ENCODE measurements at places on chromosomes 6 and 20.

DNA sequence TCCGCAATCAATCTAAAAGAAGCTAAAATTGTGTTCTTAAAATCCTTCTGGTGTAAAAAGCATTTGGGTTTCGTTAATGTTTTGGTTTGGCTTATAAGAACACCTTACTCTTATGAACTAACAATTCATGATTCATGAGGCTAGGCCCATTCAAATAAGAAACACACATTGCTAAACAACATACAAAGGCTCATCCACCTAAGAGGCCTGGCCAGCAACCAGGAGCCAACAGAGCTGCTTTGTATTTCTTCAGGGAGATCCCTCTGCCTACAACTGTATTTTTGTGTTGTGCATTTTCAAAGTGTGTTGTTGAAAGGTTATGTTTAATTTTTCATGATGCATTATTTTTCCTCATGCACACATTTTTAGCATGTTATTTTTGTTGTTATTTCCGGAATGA, 98.6 kb downstream of the PTPRK start:
- no peak for DNase-seq

GRCh38 chr6:104639668-104640067, 220.1 kb downstream of the HACE1 start:
- DNase-seq = no peak

GRCh38 chr6:35368038-35368887, 25.9 kb downstream of the PPARD start:
- no peak for DNase-seq

GRCh38 chr6:137921823-137922222, 54.8 kb downstream of the TNFAIP3 start:
- no peak for DNase-seq

DNA sequence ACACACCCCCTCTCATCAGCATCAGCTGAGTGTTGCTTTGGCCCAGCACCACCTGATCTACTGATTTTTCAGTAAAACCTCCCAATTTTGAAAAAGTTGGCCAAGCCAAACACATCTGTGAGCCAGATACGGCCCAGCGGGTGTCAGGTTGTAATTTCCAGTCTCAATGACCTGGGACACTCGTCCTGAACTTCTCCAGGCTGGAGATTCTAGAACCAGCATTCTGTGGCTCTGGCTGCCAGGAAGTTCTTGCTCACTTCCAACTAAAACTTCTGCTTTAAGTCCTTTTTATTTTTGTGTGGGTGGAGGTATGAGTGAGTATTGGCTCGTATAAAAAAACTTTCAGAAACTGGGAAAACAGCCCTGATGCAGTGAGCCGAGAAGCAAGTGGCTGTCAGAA, 5.1 kb downstream of the KIAA1755 start:
- no peak for DNase-seq

DNA sequence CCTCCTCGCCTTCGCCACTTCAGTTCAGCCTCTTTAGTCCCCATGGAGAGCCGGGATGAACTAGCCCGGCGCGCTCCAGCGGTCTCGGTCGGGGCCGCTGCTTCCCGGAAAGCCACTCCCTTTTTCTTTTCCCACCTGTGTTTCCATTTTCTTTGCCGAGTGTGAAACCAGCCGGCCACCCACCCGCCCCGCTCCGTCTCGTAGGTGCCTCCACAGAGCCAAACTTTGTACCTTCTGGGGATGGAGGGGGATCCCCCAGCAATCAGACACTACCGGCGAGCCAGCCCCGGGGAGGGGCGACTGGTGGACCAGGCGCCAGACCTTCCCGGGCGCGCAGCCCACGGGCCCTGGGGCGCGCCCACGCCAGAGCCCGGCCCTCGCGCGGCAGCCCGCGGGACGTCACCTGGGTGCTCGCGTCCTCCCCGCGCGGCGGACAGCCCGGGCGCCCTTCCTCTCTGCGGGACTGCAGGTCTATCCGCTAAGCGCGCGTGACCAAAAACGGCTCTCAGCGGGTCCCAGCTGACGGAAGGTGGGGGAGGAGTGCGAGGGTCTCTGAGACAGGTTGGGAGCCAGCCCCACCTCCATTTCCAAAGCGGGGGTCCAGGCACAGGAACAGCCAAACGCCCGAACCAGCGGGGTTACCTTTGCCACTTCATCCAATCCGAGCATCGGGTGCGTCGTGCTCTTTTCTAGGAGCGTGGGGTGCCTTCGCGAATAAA, at the start of gene MCHR2:
TSS of gene MCHR2 (minus strand) at position 691 of the 719 bp plus-strand sequence. CDS start 38,076 bp downstream, outside the sequence.
- no peak for DNase-seq

- no peak for DNase-seq
These were observed at the start of gene SLC24A3 for GRCh38 chr20:19212469-19212815. Gene SLC24A3, plus strand, starts transcription at chr20:19212642.

DNA sequence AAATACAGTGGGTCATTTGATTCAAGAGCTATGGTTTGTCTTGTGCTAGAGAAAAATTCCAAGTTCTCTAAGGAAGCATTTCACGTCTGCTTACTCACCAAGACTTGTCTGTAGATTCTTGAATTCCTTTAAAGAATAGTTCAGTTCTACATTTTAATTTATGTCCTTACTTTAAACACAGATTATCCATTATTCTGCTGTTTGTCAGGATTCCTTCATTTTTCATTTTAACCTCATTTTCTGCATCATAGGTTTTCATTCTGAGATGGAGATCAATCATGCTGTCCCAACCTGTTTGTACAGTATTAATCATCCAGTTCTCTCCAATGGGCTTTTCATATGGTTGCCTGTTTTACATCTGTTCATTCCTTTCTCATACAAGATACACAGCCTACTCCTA, 24.5 kb upstream of the POPDC3 start:
- no peak for DNase-seq

- DNase-seq = no peak
These were observed 87.3 kb downstream of the KCNB1 start for GRCh38 chr20:49395183-49395582.

- peak; percentile 22 for DNase-seq
These were observed 521 bp upstream of the RAD21L1 start for GRCh38 chr20:1225263-1225782.

DNA sequence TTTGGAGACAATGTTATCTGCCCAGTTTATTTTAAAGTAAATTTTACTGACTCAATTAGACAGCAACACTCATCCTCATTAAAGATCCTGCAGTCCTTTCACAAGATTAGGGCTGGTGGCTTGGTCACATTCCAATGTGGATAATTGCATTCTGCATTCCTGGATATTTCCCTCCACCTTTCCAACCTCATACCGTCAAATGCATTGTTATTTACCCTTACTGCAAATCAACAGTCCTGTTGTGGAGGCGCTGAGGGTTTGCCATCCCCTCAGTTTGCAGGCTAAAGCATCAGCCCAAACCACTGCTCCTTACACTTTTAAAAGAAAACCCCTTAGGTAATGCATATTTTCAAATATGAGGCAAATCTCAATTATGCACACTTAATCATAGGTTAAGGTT, 5.4 kb downstream of the CITED2 start:
- DNase-seq = no peak

- DNase-seq = no peak
These were observed 992.5 kb upstream of the CITED2 start for GRCh38 chr6:140366991-140367390.

Measured in NCI-H187 treated with DMSO at 0.1 percent for 48 hours (cell line).